ENCODE measurements at places on chromosomes 12 and 14.

- no peak for DNase-seq
These were observed 207.5 kb upstream of the RTL1 start for GRCh38 chr14:101110729-101111619.

DNA sequence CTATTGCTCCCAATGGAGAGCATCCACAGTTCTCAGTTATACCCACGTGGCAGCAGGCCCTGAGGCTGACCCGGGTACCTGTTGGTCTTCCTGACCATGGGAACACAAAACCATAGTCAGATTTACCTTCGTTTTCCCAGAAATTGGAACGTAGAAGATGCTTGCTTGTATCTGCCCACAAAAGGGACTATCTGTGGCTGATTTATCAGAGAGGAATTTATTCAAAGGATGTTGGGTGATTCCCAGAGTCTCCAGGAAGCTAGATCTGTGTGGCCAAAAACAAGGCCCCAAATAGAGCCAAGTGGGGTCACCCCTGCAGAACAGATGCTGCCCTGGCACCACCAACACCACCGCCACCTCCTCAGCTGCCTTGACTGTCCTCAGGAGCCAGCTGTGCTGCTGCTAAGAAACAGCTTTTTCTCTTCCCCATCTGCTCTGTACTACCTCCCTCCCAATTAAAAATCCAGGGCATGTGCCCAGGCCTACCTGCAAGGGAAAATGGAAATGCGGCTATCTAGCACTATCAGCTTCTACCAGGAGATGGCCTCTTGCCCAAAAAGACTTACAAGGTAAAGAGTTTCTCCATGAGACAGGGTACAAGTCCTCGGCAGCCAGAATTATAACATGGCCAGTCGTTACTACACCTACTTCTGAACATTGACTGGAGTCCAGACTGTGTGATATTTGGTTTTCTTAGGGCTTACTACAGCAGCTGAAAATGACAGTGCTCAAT is 128.6 kb upstream of the PLEKHG7 start:
- no peak for DNase-seq

DNA sequence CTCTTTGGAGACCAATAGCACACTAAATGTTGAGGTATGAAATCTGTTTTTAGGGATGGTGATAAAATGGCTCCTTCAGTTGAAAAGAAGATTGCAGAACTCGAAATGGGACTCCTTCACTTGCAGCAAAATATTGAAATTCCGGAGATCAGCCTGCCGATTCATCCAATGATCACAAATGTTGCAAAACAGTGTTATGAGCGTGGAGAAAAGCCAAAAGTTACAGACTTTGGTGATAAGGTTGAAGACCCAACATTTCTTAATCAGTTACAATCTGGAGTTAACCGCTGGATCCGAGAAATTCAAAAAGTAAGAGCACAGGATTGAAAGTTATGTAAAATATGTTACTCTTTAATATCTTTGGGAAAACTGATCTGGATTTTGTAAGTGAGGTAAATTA is 15.3 kb downstream of the DYNC1H1 start:
- DNase-seq: no peak

DNA sequence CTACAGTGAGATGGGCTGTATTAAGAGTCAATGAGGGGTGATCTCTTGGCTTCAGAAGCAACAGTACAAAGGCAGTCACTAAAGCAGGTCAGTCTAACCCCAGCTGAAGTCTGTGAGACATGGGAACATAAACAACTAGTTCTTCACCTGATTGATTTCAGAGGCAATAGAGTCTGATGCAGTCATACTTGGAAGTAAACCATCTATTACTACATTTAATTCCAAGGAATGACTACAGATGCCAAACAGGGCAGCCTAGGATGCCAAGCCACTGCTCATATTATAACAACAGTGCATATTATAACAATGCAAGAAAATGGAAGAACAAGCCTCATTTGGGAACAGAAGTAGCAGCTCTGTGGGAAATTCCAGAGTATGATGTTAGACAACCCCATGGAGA is 35.8 kb downstream of the GRIN2B start:
- no peak for DNase-seq
